ENCODE measurements at places on chromosomes 6 and 20. TPM values are rescaled to one million over a fixed set of nuclear protein-coding genes. Genes with fewer than 3 reads are reported as not detected.

GRCh38 chr6:101613556-101613955 lies 220.0 kb downstream of the GRIK2 start:
- DNase-seq = no peak

- no peak for DNase-seq
Measured at GRCh38 chr6:134733801-134734200, 216.1 kb downstream of the ALDH8A1 start.

- peak; percentile 89 for DNase-seq
Measured at GRCh38 chr6:30787954-30788353, 43.6 kb upstream of the IER3 start.

The SPATA25 gene
- 0.58 TPM for total RNA-seq

The PRR18 gene
- 0.27 TPM for total RNA-seq

The SEMG1 gene
- not detected for total RNA-seq

All from activated CD8-positive, alpha-beta T cell treated with anti-CD3 and anti-CD28 coated beads for 36 hours (primary cell).